ENCODE measurements at places on chromosomes 2 and 18.

GRCh38 chr2:218890369-218890768 is 9.7 kb downstream of the WNT10A start:
- no peak for DNase-seq

GRCh38 chr2:239061824-239062570 is 214.1 kb downstream of the TWIST2 start:
- no peak for DNase-seq

- DNase-seq, result no peak
Observed at GRCh38 chr2:60527762-60528161, 25.7 kb downstream of the BCL11A start.

DNA sequence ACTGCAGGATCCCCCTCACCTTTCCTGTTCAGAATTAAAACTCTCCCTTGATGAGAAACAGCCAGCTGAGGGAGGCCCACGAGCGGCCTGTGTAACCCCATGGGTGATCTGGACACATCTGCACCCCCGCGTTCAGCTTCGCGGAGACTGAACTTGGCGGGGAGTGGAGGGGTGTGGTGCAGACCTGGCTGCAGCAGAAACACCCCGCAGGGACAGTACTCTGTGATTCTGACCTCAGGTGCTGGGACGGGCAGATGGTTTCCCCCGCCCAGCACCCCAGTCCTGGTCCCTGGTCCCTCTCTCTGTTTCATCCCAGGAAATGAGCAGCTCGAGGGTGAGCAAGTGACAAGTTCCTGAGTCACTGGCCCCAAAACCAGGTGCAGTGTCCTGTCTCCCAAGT is 41.2 kb downstream of the GBX2 start:
- no peak for DNase-seq

GRCh38 chr18:3126457-3127097 is 93.2 kb downstream of the MYOM1 start:
- no peak for DNase-seq

GRCh38 chr2:63598981-63599380 is 10.2 kb downstream of the MDH1 start:
- no peak for DNase-seq

GRCh38 chr2:217263756-217264155 is 403.9 kb upstream of the TNP1 start:
- no peak for DNase-seq

GRCh38 chr2:127683757-127684156 is 8.4 kb upstream of the LIMS2 start:
- no peak for DNase-seq
